Activated CD8-positive, alpha-beta memory T cell treated with anti-CD3 and anti-CD28 coated beads for 4 hours (primary cell): ENCODE measurements at places on chromosomes 6 and 20.

- no peak for DNase-seq
Observed at GRCh38 chr6:90787446-90787845, 200.6 kb upstream of the MAP3K7 start.

GRCh38 chr20:59600472-59600871 lies 3.9 kb upstream of the PHACTR3 start:
- no peak for DNase-seq

- peak; percentile 30 for DNase-seq
Observed at GRCh38 chr6:85641897-85642773, 551 bp downstream of the SYNCRIP start.

- DNase-seq, result no peak
Observed at GRCh38 chr6:155894262-155894661, 438.6 kb upstream of the NOX3 start.

GRCh38 chr20:24838546-24839535 lies 110.2 kb upstream of the CST7 start:
- DNase-seq, result no peak
